ENCODE measurements at places on chromosomes 16 and 17. TPM values are rescaled to one million over a fixed set of nuclear protein-coding genes. Genes with fewer than 3 reads are reported as not detected.

GRCh38 chr16:23868136-23868535 lies 32.4 kb downstream of the PRKCB start:
- H3K36me3 ChIP-seq: no peaks in the 10 kb centered on the region
- H3K4me3 ChIP-seq: no peak overlapping the region
- H3K4me1 ChIP-seq: peaks cover 12% of the 10 kb centered on the region
- peaks cover 13% of the 10 kb centered on the region for H3K27me3 ChIP-seq
- no peak for DNase-seq
- H3K27ac ChIP-seq: no peak overlapping the region

- peak overlapping the region; percentile 67 for H3K4me3 ChIP-seq
- no peak for DNase-seq
- no peak overlapping the region for H3K27ac ChIP-seq
- H3K4me1 ChIP-seq: peaks cover 28% of the 10 kb centered on the region
- H3K36me3 ChIP-seq: peaks cover 5% of the 10 kb centered on the region
Observed at GRCh38 chr16:88640039-88640495, 1.7 kb downstream of the IL17C start.

- DNase-seq: no peak
- no peak overlapping the region for H3K27ac ChIP-seq
- H3K4me3 ChIP-seq: no peak overlapping the region
- H3K36me3 ChIP-seq: no peaks in the 10 kb centered on the region
- H3K27me3 ChIP-seq: no peaks in the 10 kb centered on the region
- peaks cover 50% of the 10 kb centered on the region for H3K4me1 ChIP-seq
Observed at GRCh38 chr16:11354407-11354732, 9.1 kb downstream of the RMI2 start.

- DNase-seq: no peak
- H3K36me3 ChIP-seq: peaks cover 12% of the 10 kb centered on the region
- H3K4me3 ChIP-seq: no peak overlapping the region
- H3K4me1 ChIP-seq: no peaks in the 10 kb centered on the region
- H3K27ac ChIP-seq: no peak overlapping the region
- H3K27me3 ChIP-seq: no peaks in the 10 kb centered on the region
Observed at GRCh38 chr16:53829186-53829747, 125.3 kb downstream of the FTO start.

DNA sequence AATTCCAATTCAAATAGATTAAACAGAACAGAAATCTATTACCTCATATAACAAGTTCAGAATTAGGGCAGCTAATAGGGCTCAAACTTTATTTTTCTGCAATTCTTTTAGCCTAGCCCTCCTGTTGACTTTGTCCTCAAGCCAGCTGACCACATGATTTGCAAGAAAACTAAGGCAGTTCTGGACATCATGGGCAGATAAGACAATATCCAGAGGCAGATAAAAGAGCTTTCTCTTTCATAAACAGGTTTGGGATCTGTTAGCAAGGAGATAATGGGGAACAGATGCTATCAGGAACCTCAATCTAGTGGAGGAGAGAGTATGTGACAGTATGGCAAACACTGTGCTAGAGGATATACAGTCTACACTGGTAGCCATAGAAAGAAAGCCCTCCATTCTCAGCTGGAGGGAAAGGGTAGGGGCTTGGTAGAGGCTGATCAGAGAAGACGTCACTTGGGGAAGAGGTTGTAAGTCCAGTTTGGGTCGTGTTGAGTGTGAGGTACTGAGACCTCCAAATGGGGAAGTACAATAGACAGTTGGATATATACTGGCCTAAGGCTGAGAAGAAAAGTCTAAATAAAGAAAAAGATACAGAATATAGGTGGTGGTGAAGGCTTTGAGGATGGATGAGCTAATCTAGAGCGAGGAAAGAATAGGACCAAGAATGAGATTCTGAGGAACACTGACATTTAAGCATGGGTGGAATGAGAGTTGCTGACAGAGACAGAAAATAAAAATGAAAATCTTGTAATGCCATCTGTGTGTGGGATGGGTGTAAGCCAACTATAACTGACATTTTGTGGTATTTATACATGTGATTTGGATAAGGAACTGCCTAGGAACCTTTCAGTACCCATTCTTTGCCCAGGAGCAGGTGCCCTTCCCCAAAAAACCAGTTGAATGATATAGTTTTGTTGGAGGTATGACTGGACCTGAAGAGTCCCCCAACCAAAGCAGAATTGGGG lies 67.4 kb downstream of the CYB561 start:
- H3K27me3 ChIP-seq: peaks cover 8% of the 10 kb centered on the region
- no peak overlapping the region for H3K27ac ChIP-seq
- H3K4me3 ChIP-seq: no peak overlapping the region
- DNase-seq: no peak

TBC1D3I gene
- 0.15 TPM for total RNA-seq

CDYL2 gene
- 0.20 TPM for total RNA-seq

SHPK gene
- 30.9 TPM for total RNA-seq

Measured in HepG2 (cell line).